ENCODE measurements at places on chromosomes 1 and 21.

DNA sequence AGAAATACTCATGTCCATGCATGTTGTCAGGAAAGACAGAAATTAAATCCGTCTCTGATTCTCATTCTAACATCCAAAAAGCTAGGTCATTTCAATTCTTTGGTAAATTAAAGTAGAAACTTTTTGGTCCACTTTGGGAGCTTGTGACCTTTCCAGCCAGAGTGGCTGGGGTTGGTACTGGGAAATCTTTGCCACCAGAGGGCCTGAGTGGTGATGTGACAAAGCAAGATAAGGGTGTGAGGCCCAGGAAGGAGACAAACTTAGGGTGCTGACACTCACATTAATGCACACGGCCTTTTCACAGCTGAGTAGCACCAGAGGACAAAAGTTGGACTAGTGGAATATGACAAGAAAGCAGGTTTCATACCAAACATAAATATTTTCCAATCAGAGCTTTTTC, 144.3 kb downstream of the DNM3 start:
- DNase-seq: no peak

DNA sequence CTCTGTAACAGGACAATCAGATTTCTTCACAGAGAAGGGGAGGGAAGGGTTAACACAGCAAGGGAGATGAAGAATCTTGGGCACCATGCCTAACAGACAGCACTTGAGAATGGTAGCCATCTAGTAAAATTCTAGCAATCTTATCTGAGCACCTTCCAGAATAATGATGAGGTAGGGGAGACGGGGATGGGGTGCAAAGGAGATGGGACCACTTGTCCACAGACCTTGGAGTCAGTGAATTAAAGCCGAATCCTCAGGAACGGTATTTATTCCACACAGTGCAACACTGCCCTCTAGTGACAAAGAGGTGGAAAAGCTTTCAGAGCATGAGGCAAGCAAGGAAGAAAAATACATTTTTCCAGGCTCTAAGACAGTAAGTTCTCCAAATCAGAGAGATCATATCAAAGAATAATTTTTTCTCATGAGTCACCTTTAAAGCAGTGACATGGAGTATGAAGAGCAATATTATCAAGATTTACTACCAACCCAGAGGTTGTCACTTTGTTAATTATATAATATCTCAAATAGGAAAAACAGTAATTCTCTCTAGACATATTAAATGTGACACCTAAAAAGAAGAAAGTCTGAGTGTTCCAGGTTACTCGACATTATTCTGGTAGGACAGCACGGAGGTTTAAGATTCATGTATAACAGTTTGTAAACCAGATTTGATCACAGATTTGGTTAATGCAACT, 43.3 kb upstream of the LPAR3 start:
- peak; percentile 35 for DNase-seq

DNA sequence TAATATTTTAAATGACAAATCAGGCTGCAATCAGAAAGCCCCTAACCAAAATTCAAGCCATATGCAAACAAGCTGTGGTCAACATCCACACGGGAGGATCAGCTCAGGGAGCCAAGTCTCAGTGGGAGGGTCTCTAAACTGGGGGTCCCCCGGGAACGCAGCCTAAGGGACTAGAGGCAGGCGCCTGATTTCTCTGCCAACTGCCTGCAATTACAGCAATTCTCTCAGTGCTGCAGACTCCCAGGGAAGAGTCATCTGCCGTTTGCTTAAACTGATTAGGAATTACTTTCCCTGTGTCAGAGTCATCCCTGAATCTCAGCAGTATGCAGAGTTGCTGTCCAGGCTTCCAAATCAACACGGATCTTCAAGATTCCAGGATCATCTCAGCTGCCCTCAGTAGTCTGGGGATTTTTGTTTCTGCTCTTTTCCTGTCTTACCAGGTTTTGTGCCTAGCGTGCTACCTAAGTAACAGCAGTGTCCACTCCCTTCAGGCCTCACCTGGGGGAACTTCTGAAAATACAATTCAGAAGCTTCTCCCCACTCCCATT, 247.8 kb downstream of the RRAGC start:
- no peak for DNase-seq

GRCh38 chr1:61642475-61643232, 82.3 kb downstream of the TM2D1 start:
- no peak for DNase-seq

- DNase-seq: no peak
Observed at GRCh38 chr1:247277191-247277590, 21.3 kb downstream of the VN1R5 start.

GRCh38 chr21:33057385-33057940, 12.5 kb upstream of the OLIG1 start:
- no peak for DNase-seq

DNA sequence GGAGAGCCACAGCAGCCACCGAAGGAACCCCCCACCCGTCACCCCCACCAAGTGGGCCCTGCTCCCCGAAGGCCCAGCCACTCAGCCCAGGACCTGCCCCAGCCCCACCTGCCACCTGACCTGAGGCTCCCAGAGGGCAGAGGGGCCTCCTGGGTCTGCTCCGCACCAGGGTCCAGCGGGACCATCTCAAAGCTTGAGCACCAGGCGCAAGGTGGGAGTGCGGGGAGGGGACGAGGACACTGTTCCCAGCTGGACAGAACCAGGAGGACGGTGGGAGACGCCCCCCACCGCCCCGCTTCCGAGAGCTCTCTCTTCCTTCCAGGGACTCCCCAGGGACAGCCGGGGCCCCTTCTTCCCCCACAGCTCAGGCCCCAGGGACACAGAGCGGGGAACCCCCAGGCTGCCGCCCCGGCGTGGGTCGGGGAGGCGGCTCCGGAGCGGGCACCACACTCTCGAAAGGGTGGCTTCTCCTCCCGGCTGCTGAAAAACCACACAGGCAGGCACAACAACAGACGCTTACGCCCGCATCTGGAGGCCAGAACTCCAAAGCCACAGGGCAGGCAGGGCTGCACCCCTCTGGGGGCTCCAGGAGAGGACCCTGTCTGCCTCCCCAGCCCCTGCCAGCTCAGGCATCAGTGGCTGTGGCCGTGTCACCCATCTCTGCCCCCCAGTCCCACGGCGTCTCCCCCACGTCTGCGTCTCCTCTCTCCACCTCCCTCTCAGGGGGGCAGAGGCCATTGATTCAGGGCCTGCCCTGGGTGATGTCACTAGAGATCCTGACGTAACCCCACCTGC, 1.9 kb upstream of the TTLL10 start:
- no peak for DNase-seq

DNA sequence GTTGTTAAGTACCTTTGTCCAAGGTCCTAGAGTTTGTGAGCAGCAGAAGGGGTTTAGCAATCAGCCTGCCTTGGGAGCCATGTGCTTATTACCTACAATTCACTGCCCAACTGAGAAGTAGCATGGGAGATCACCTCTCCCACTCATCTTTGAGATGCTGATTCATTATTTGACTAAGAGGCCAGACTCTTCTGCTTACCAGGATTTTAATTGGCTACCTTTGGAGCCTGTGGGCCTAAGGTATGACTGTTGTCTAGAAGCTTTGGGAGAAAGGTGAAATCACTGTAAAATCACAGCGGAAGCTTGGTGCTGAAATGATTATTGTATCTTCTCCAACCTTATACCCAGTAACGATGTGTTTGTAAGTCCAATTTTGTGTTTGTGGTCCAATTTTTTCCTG, 213.4 kb downstream of the ST6GALNAC3 start:
- no peak for DNase-seq

GRCh38 chr21:37165586-37165985, 92.5 kb downstream of the TTC3 start:
- no peak for DNase-seq

GRCh38 chr1:203305809-203306088, 430 bp downstream of the BTG2 start:
- no peak for DNase-seq

DNA sequence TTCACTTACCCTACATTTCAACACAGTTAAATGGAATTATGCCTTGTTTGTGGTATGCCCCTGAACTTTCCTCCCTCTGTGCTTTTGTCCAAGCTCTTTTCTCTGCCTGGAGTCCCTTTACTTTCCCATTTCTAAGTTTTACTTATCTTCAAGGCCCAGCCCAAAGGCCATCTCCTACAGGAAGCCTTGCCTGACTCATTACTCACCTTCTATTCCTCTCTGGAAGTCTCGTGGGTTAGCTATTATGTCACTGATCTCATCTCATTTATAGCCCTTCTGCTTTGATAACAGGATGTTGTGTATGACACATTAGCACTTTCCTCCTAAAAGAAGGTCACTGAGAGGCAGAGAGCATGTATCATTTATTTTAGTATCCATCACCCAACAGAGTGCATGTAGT, 78.8 kb upstream of the CD1D start:
- DNase-seq: no peak

- no peak for DNase-seq
Observed at GRCh38 chr1:212949771-212950170, 570 bp upstream of the VASH2 start.

GRCh38 chr1:87064309-87064708, 149.9 kb downstream of the HS2ST1 start:
- DNase-seq: no peak

- no peak for DNase-seq
Observed at GRCh38 chr1:184485751-184486723, 99.2 kb downstream of the C1orf21 start.

- DNase-seq: no peak
Observed at GRCh38 chr1:51472359-51472758, 46.7 kb downstream of the EPS15 start.

GRCh38 chr1:231871878-231872277, 245.3 kb downstream of the DISC1 start:
- DNase-seq: no peak

DNA sequence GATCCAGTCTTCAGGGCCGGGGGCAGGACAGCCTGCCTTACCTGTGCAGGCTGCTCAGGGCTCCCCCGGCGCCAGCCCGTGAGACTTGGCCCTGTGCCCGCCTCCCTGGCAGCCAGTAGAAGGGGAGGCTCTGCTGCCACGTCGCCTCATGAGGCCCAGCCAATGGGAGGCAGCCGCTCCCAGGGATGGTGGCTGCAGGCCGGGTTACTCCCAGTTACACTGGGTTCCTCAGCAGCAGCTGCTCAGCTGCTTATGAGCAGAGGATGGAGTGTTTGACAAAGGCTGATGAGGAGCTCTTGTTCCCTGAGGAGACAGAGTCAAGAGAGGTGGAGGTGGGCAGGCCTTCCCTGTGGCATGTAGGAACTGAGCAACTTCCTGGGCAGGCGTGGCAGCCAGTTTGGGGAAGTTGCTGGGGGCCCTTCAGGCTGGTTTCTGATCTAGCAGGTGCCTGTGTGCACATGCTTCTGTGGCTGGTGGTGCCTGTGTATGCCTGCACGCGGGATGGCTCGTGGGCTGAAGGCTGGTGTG, 5.5 kb downstream of the MFSD2A start:
- peak; percentile 64 for DNase-seq

- DNase-seq: no peak
Observed at GRCh38 chr1:218592688-218593087, 247.6 kb downstream of the TGFB2 start.

DNA sequence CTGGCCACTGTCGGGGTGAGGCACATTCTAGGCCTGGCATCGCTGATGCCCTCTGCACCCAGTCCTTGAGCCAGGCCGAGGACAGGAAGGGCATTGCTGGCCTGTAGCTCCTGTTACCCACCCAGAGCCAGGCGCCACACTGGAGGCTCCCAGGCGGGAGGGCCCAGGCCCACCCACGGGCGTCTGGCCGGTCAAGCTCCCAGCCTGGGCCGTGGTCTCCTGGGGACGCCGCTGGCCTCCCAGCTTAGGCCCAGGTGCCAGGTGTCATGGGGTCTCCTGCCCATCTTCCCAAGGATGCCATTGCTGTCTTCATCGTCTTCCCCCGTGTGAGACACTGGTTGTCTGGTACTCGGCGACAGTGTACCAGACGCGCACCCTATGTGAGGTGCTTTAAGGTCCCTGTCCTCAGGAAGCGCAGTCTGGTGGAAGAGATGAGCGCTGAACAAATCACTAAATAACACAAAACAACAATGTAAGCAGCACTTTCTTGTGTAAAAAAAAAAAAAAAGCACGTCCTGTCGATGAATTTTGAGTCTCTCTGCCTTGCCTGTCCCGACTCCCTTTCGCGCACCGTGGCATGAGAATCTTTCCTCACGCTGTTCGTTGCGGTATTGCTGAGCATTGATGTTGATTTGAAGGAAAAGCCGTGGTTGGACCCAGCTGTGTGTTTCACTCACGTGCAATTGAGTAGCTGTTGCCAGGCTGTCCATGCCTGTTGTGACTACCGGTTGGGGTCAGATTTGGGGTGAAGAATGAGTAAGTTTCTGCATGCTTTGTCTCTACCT, 27.0 kb upstream of the TRAPPC10 start:
- DNase-seq: no peak

GRCh38 chr1:234943836-234944402, 184.7 kb downstream of the TOMM20 start:
- DNase-seq: no peak

GRCh38 chr1:114062477-114063099, 83.3 kb downstream of the OLFML3 start:
- DNase-seq: no peak

- DNase-seq: no peak
Observed at GRCh38 chr1:229118477-229119061, 152.3 kb upstream of the RAB4A start.

DNA sequence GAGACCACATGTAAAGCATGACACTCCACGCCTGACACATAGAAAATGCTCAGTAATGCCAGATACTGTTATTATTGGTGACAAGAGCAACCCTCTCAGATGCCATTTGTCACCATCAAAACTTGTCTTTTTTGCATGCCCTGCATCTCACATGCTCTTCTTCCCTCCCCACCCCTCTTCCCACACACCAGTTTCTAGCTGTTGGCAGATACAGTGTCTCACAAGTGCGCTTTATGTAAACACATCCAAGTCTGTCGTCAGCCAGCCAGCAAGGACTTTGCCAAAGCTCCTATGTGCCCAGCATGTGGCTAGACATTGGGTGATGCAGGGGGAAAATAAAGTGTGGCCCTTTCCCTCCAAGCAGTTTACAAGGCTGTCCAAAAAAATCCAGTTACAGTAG, 44.9 kb upstream of the EPHA8 start:
- no peak for DNase-seq

- no peak for DNase-seq
Observed at GRCh38 chr1:46611691-46612221, 4.9 kb downstream of the MOB3C start.

- DNase-seq: no peak
Observed at GRCh38 chr1:31954607-31955283, 16.6 kb upstream of the PTP4A2 start.

Measured in GM10248 (cell line).